ENCODE measurements at places on chromosomes 16 and 17.
A peak's percentile ranks its signal among the peaks of the same experiment; 100 is the strongest.

DNA sequence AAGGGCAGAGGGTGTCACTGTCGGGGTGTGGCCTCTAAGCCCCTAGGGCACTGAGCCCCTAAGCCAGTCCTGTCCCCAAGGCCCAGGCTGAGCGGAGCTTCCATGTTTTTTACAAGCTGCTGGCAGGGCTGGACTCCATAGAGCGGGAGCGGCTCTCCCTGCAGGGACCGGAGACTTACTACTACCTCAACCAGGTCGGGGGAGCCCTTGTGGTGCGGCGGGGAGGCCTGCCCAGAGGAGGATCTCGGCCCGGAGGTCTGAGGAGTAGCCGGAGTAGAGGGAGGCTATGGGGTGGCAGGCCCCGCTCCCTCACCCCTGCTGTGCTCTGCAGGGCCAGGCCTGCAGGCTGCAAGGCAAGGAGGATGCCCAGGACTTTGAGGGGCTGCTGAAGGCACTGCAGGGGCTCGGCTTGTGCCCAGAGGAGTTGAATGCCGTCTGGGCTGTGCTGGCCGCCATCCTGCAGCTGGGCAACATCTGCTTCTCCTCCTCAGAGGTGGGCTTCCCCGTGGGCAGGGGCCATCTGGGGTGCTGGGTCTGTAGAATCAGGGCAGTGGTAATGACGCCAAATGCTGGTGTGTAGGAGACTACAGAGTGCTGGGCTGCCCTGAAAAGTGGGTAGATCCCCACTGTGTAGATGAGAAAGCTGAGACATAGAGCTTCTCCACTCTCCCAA, 4.9 kb downstream of the MYO15B start:
- DNase-seq: no peak

- peak; percentile 54 for DNase-seq
These were observed 735 bp downstream of the ZNF652 start for GRCh38 chr17:49361129-49361901.

GRCh38 chr17:6695565-6695964, 17.6 kb downstream of the SLC13A5 start:
- DNase-seq: no peak

- no peak for DNase-seq
These were observed 113.2 kb upstream of the LHX1 start for GRCh38 chr17:36823850-36824677.

DNA sequence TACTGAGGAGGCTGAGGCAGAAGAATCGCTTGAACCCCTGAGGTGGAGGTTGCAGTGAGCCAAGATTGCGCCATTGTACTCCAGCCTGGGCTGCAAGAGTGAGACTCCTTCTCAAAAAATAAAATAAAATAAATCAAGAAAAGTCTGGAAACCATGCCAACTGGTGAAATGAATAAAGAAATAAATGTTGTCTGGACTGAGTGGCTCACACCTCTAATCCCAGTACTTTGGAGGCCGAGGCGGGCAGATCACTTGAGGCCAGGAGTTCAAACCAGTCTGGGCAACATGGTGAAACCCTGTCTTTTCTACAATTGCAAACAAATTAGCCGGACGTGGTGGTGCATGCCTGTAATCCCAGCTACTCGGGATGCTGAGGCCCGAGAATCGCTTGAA, 744 bp upstream of the LRRC37A3 start:
- no peak for DNase-seq

GRCh38 chr17:56902348-56902747, 11.5 kb downstream of the TRIM25 start:
- DNase-seq: peak; percentile 70

All from RPMI7951 (cell line).